NCI-H2227 treated with DMSO at 0.1 percent for 48 hours (cell line): ENCODE measurements at places on chromosomes 12 and 14.

DNA sequence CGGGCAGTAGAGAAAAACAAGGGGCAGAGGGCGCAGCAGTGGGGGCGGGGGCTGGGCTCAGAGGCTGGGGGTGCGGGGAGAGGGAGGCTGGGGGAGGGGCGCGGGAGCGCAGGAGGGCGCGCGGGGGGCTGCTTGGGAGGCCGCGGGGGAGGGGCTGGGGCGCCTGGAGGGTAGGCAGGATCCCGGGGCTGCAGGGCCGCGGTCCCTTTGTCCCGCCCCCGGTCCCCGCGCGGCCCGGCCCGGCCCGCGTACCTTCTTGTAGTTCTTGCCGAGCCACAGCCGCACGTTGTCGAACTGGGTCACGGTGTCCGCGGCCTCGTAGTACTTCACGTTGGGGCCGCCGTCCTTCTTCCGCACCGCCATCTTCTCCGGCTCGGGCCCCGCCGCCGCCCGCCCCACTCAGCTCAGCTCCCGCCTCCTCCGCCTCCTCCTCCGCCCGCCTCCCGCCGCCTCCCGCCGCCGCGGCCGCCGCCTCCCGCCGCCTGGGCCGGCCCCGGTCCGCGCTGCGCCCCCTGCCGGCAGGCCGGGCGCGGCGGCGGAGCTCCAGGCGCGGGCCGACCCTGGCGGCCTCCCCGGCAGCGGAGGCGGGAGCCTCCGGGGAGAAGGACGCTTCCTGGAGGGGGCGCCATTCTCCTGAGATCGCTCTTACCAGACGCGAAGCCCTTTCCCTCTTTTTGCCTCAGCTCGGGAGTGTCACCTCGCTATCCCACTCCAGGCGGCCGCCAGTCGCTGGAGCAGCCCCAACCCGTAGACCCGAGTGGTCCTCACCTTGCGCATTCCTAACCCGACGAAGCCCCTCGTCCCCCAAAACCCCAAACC is at the start of gene SMARCC2:
Gene SMARCC2, minus strand, starts transcription at position 385 of the 819 bp plus-strand sequence. Its CDS starts 22 bp downstream, at position 363.
- DNase-seq = peak; percentile 70

DNA sequence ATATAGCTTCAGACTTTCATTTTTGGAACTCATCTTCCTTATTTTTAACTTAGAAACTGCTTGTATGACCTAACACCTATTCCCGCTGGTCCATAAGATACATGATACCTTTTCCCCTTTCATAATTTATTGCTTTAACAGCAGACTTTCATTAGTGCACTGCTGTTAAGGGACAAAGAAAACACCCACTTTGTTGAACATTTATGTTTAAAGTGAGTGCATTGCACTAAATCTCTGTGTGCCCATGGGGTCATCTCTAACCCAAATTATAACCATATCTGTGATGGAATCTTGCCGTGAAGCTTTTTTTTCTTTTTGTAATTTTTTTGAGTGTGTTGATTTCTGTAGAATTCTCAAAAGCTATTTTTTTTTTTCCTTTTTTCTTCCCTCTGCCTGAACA is 261.8 kb downstream of the TMTC2 start:
- no peak for DNase-seq

- DNase-seq = no peak
Observed at GRCh38 chr14:65805113-65805473, 392.6 kb downstream of the FUT8 start.

DNA sequence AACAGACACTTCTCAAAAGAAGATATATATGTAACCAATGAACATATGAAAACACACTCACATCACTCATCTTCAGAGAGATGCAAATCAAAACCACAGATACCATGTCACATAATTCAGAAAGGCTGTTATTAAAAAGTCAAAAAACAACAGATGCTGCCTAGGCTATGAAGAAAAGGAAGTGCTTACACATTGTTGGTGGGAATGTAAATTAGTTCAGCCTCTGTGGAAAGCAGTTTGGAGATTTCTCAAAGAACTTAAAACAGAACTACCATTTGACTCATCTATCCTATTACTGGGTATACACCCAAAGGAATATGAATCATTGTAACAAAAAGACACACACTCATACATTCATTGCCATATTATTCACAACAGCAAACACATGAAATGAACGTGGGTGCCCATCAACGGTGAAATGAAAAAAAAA is 35.1 kb downstream of the EIF2S3B start:
- DNase-seq = no peak

- DNase-seq = no peak
Observed at GRCh38 chr14:86015511-86015910, 485.6 kb downstream of the FLRT2 start.

GRCh38 chr12:47885012-47885501 is 19.7 kb downstream of the VDR start:
- no peak for DNase-seq

DNA sequence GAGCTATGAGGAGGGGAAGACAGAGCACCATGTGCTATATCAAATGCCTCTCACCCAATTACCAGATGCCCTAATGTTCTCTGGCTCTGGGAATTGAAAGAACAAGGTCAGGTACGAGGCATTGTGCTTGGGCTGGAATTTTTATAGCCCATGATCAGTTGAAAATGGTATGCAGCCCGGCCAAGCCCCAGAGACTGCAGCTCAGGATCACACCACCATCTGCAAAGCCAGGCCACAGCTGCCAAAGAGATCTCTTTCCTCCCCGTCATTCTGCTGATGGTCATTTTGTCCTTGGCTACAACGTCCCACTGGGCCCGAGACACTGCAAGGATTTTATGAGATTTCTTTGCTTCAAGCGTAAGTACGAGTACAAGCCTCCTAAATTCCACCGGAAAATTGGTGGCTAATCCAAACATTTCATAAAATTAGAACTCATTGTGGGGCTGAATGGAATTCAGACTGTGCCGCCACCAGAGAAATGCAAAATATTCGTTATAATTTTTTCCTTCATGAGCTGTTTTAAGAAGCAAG is 15.1 kb downstream of the NUAK1 start:
- peak; percentile 42 for DNase-seq

DNA sequence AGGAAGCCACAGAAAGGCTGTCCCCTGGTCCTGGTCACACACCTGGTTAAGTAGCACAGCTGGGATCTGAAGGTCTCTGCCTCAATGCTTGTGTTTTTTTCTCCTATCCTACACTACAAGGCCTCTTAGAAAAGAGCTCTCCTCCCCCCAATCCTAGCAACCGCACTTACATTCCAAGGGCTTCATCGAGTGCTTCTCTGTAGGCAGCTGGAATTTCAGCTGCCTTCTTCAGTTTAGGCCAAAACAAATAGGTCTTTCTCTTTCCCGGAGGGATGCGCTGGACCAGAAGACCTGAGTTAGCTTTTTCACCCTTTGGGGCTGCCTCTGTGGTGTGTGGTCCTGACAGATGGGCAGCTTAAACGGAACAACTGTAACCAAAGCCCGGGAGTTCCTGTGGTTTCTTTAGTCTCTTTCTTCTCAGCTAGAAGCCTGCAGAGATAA is 109.7 kb downstream of the GPATCH2L start:
- DNase-seq = no peak

- no peak for DNase-seq
Observed at GRCh38 chr14:22088614-22089342, 415.2 kb upstream of the OR4E1 start.

DNA sequence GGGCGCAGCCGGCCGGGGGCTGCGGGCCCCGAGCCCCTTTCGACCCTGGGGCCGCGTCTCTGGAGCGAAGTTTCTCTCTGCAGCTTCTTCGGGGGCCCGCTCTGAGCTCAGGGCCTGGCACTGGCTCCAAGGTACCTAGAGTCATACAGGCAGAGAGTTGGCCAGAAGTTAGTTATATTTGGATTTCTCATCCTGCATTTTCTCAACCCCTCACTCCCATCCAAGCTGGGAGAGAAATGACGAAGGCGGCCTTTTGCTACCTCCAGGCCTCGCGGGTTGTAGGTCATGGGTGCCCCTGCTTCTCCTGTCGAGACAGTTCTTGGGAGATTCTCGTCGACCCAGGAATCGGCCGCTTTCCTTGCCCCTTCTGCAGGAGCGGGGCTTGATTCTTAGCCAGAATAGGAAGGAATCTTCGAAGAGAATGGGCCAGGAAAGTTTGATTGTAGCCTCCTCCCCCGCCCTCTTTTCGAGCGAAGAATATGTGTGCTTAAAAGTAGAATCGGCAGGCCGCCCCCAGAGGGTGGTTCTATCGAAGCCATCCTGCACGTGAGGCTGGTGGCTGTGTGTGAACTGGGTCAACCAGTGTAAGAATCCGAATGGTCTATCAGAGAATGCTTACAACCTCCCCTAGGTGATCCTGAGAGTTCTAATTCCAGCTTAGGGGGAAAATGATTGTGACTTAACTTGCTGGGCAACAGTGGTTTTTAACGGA is 785 bp downstream of the MLEC start:
- no peak for DNase-seq

- DNase-seq = no peak
Observed at GRCh38 chr14:103398427-103399195, 13.4 kb downstream of the MARK3 start.

- DNase-seq = no peak
Observed at GRCh38 chr14:42277840-42278239, 671.2 kb downstream of the LRFN5 start.

DNA sequence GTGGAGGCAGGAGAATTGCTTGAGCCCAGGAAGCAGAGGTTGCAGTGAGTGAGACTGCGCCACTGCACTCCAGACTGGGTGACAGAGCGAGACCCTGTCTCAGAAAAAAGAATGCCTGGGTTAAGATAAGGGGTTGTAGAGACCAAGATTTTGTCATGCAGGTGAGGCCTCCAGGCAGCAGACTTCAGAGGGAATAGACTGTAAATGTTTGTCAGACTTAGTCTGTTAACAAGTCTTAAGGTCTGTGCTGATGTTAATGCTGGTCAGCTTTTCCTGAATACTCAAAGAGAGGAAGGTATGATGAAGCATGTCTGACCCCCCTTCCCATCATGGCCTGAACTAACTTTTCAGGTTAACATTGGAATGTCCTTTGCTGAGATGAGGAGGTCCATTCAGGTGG is 83.0 kb upstream of the FUT8 start:
- DNase-seq = no peak

GRCh38 chr14:102868956-102869547 is 53.4 kb upstream of the AMN start:
- no peak for DNase-seq

GRCh38 chr12:22100958-22101748 is 55.1 kb downstream of the CMAS start:
- DNase-seq = no peak

DNA sequence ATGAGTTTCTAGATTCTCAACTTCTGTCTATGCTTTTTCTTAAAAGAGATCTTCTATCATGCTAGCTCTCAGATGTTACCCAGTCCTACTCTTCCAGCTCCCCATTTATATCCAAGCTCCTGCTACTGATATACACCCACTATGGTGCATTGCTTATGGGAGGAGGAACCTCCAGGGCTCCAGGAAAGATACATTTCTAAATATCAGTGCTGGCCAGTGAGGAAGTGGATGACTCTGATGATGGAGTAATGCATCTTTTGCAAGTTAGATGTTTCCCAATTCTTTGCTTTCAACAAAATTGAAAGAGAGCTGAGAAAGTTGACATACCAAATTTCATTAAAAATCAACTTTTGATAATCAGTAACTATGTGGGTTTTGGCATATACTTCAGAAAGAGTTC is 105.7 kb upstream of the RESF1 start:
- DNase-seq = no peak

DNA sequence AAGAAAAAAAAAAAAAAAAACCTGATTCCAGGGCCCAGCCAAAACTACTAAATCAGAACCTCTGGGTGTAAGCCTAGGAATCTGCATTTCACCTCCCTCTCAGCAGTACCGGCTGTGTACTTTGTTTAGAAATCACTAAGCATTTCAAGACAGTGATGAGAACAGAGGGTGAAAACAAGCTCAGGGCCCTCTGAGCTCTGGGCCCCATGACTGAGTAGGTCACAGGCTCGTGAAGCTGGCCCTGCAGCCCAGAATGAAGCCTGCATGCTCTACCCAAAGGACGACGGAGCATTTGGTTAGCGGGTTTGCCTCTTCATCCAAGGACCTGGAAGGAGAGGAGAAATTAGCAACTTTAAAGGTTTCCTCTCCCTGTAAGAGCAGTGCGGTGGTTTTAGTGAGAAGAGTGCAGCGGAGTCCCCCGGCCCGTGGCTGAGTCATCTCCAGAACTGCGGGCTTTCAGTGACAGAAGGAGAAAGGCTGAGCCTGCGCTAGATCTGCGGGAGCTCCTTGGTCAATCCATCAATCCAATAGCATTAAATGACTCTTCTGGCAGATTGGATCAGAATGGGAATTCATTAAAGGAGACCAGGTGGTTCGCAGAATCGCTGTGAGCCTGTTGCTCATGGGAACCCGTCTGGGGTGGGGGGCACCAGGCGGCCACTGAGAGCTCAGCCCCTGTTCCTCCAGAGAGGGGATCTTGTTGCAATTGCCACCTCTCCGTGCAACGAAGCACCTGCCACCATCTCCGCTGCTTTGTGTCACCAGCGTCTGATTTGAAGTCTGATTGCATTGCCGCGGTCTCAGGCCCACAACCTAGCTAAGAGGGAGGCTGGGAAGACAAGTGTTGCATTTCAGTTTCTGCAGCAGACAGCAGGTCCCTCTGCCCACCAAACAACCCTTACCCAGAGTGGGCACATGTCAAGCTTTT is 7.3 kb downstream of the IL31 start:
- no peak for DNase-seq

DNA sequence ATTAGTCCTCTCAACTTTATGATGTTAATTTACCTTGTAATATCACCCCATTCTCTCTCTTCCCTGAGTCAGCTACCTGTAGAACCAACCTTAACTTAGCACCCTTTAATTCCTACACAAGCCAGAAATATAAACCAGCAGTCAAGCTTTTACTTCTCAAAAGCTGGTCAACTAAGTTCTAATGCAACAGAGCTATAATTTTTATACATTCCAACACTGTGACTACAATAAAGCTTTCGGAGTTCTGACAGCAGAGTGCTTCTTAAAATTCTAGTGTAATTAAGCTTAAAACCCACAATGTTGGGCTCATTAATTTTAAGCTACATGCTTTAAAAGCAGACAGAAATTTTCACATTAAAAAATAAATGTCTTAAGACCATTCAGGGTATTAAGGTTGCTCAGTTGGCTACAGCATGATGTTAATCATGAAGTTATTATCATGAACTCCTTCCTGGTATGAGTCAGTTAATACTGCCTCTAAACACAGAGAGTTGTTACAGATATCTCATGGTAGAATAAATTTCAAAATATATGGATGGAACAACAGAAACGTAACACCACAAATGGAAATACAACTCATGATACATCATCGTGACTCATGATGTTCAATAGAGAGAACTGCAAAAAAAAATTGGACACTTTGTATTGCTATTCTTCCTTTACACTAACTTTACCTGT is 126.7 kb downstream of the EPS8 start:
- no peak for DNase-seq

DNA sequence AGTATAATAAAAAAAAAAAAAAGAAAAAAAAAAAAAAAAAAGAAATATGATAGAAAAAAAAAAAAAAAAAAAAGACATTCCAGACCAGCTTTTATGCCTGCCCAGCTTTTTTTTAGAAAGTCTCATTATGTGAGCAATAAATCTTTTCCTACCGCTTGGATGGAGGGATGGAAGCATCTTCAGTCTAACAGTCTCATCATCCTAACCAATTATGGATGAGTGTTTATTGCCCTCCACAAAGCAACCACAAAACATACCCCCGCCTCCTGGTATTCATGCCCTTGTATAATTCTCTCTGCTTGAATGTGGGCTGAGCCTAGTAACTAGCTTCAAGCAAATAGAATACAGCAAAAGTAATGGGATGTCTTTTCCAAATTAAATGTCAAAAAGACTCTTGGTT is 33.7 kb upstream of the ADAMTS20 start:
- no peak for DNase-seq
